ENCODE measurements at places on chromosomes 11 and 22. TPM values are rescaled to one million over a fixed set of nuclear protein-coding genes. Genes with fewer than 3 reads are reported as not detected.

Gene GTSE1
- total RNA-seq = 2.4 TPM

DNA sequence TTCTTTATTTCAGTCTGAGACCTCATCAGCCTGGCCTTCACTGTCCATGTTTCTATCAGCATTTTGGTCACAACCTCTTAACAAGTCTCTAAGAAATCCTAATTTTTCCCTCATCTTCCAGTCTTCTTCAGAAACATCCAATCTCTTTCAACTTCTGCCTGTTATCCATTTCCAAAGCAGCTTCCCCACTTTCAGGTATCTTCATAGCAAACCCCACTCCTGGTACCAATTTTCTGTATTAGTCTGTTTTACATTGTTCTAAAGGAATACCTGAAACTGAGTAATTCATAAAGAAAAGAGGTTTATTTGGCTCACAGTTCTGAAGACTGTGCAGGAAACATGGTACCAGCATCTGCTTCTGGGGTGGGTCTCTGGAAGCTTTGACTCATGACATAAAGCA lies 8.1 kb upstream of the OR6X1 start:
- H3K27ac ChIP-seq = no peak overlapping the region
- DNase-seq = no peak
- H3K36me3 ChIP-seq = no peaks in the 10 kb centered on the region
- H3K27me3 ChIP-seq = no peaks in the 10 kb centered on the region
- H3K4me3 ChIP-seq = no peak overlapping the region
- no peaks in the 10 kb centered on the region for H3K4me1 ChIP-seq

GRCh38 chr11:84870486-84870885 lies 756.7 kb downstream of the DLG2 start:
- no peak overlapping the region for H3K4me3 ChIP-seq
- H3K36me3 ChIP-seq = no peaks in the 10 kb centered on the region
- no peaks in the 10 kb centered on the region for H3K27me3 ChIP-seq
- no peak for DNase-seq
- H3K27ac ChIP-seq = no peak overlapping the region

DNA sequence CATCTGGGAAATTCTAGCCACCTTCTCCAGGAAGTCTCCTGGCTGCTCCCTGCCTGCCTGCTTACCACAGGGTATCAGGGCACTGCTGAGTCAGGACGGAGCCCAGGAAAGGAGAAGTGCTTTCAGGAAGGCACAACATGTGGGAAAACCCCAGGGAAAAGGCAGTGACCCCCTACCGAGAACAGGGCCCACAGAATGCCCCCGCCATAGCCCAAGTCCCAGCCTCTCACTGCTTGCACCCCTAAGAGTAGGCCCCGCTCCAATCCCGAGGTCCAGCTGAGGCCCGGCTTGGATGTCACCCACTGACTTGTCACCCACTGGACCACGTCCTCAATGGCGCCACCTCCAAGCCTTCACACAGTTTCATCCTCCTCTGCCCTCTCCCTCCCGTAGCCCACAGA lies 34.1 kb downstream of the ARAP1 start:
- no peaks in the 10 kb centered on the region for H3K27me3 ChIP-seq
- no peak for DNase-seq
- peaks cover 33% of the 10 kb centered on the region for H3K4me1 ChIP-seq

GRCh38 chr11:57787920-57788702 lies 26.5 kb downstream of the CTNND1 start:
- peaks cover 11% of the 10 kb centered on the region for H3K4me1 ChIP-seq
- H3K27ac ChIP-seq = no peak overlapping the region
- H3K27me3 ChIP-seq = no peaks in the 10 kb centered on the region

Data from astrocyte (in vitro differentiated cells and primary cell).